Pancreas (tissue), 10 donors: ENCODE measurements at places on chromosomes 11 and 22. TPM values are rescaled to one million over a fixed set of nuclear protein-coding genes. Genes with fewer than 3 reads are reported as not detected.
A peak's percentile ranks its signal among the peaks of the same experiment; 100 is the strongest.

- peaks cover 3% of the 10 kb centered on the region for H3K4me1 ChIP-seq
- no peaks in the 10 kb centered on the region for H3K27me3 ChIP-seq
- no peak overlapping the region for H3K27ac ChIP-seq
- no peak overlapping the region for H3K4me3 ChIP-seq
- no peak for DNase-seq
Measured at GRCh38 chr11:93020248-93021046, 51.0 kb downstream of the MTNR1B start.

- H3K27me3 ChIP-seq = no peaks in the 10 kb centered on the region
- H3K4me3 ChIP-seq = no peak overlapping the region
- H3K36me3 ChIP-seq = no peaks in the 10 kb centered on the region
- H3K4me1 ChIP-seq = no peaks in the 10 kb centered on the region
- DNase-seq = no peak
- H3K27ac ChIP-seq = peak overlapping the region; percentile 15
Measured at GRCh38 chr11:73158356-73159051, 16.4 kb upstream of the FCHSD2 start.

DNA sequence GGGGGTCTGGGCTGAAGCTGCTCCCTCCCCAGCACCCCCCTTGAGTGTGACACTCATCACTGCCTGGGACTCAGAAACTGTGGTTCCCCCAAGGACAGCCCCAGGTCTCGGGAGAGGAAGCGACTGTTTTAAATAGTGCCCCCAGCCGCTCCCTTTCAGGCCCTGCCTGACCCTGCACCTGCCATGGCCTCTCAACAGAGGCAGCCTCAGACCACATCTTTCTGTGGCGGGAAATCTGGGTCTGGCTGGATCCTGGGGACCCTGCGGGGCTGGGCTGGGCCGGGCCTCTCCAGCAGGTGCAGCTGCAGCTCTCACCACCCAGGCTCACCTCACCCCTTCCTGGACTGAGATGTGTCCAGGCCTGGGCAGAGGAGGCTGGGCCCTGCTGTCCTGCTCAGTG, 3.7 kb upstream of the IGLL1 start:
- no peak for DNase-seq
- no peaks in the 10 kb centered on the region for H3K36me3 ChIP-seq
- no peaks in the 10 kb centered on the region for H3K4me1 ChIP-seq
- H3K27ac ChIP-seq = no peak overlapping the region

INS gene
- total RNA-seq = 13,046 TPM

DNA sequence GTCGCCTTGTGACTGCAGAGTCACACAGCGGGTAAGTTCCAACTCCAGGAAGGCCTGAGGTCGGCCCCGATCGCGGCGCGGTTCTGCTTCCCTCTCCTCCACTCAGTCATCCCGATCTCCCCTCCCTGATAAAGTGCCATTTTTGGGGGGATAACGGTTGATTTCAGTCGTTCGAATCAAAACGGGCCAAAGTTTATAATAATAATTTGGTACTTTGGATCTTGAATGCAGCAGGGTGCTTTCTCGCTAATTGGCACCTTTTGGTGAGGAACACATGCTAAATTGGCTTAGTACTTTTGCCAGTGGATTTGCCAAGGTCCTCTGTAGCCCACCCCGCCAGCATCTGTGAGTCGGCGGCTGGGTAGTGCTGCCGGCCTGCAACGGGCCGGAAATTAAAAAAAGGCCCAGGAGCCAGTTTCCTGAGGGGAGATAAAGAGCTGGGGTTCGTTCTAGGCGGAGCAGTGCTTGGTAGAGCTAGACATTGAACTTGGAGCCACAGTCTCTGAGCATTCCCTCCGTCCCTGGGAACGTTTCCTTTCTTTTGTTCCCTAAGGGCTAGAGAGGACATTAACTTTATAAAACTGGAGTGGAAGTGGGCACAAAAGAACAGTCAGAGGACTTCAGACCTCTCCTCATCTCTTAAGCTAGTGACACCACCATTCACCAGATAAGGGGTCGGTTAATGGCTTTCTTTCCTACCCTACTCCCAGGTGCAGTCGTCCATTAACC, 997 bp downstream of the UBE2L3 start:
- no peaks in the 10 kb centered on the region for H3K36me3 ChIP-seq
- peak overlapping the region; percentile 66 for H3K4me3 ChIP-seq
- H3K4me1 ChIP-seq = peaks cover 18% of the 10 kb centered on the region
- H3K27me3 ChIP-seq = no peaks in the 10 kb centered on the region

SAA1 gene
- 3.6 TPM for total RNA-seq

SLC22A12 gene
- total RNA-seq = not detected

DNA sequence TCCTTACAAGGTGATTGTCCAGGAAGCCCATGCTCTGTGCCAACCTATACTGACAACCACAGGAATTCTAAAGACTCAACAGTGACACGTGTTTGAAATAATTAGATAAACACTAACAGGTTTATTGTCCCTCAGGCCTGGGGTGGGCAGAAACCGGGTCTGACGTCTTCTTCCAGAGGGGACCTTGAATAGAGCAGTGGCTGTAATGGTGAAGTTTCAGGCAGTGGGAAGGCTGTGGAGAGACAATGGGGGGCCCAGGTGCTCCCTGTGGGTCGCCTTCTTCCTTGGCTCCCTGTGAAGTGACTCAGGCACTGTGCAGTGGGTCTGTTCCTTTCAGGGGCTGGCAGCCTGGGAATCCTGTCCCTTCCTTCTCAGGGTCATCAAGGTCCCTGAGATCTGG, 54.6 kb downstream of the OTOG start:
- H3K36me3 ChIP-seq = no peaks in the 10 kb centered on the region
- H3K27ac ChIP-seq = no peak overlapping the region
- H3K4me1 ChIP-seq = no peaks in the 10 kb centered on the region
- no peak for DNase-seq
- no peak overlapping the region for H3K4me3 ChIP-seq

GRCh38 chr11:8225589-8226036, 38.1 kb downstream of the LMO1 start:
- H3K4me1 ChIP-seq = no peaks in the 10 kb centered on the region
- H3K4me3 ChIP-seq = no peak overlapping the region
- DNase-seq = peak; percentile 77
- H3K27me3 ChIP-seq = no peaks in the 10 kb centered on the region
